Activated naive CD4-positive, alpha-beta T cell (primary cell): ENCODE measurements at places on chromosomes 5 and 9.

DNA sequence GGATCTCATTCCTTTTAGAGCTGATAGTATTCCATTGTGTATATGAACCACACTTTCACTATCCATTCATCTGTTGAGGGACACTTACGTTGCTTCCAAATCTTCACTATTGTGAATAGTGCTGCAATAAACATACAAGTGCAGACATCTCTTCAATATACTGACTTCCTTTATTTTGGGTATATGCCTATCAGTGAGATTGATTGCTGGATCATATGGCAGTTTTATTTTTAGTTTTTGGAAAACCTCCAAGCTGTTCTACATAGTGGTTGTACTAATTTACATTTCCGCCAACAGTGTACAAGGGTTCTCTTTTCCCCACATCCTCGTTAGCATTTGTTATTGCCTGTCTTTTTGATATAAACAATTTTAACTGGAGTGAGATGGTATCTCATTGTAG lies 33.8 kb upstream of the LECT2 start:
- DNase-seq = no peak

GRCh38 chr5:59767681-59768151 lies 125.8 kb downstream of the PDE4D start:
- DNase-seq = no peak

GRCh38 chr9:124309667-124310084 lies 51.9 kb downstream of the NEK6 start:
- DNase-seq = no peak

GRCh38 chr5:89735082-89735481 lies 674.5 kb downstream of the CETN3 start:
- no peak for DNase-seq

GRCh38 chr5:83538786-83539462 lies 67.4 kb downstream of the VCAN start:
- DNase-seq = no peak

GRCh38 chr9:121322037-121322736 lies 47.9 kb downstream of the STOM start:
- DNase-seq = no peak

DNA sequence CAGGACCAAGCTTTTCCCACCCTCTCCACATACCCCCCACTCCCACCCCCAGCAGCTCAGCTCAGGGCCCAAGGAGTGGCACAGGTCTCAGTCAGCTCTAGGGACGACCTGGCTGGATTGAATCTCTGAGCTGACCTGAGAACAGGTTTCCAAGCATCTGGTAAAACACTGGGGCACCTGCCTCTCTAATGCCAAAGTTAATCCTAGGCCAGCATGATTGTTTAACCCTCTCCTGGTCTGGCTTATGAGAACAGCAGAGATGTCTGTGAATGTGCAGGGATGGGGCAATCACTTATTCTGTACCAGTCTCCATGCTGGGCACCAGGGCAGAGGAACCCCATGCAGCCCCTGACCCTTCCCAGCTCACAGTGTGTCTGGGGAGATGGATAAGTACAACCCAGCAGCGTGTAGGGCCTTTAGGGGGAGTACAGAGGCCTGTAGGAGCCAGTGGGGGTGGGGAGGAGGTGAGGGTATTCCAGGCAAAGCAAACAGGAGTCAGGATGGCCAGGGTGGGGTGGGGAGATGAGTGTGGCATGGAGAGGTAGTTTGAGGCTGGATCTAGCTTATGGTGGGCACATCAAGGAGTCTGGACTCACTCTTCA lies 678 bp upstream of the KIF12 start:
- no peak for DNase-seq

GRCh38 chr5:43268188-43268820 lies 44.9 kb downstream of the HMGCS1 start:
- DNase-seq = no peak
